ENCODE measurements at places on chromosomes 16 and 17.

DNA sequence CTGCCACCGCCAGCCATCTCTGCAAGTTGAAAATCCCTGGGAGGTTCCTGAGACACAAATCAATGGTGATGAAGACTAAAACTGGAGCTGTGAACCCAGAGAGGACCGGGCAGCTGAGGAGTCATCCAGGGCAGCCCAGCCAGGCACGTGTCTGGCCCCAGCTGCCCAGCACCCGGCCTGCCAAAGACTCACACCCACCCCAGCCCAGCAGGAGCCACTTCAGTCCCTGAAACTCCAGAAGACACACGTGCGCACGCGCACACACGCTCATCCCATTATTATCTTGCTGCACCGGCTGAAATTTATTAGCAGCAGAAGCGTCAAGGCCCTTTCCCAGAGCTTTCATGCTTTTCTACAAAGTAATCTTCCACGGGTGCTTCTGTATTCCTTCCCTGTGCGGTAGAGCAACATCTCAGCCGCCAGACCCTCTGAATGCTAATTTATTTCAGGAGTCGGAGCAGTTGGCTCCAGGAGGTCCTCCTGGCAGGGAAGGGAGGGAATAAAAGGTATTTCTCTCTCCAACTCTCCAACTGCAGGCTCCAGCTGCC lies 59.8 kb upstream of the RBFOX3 start:
- no peak for DNase-seq

DNA sequence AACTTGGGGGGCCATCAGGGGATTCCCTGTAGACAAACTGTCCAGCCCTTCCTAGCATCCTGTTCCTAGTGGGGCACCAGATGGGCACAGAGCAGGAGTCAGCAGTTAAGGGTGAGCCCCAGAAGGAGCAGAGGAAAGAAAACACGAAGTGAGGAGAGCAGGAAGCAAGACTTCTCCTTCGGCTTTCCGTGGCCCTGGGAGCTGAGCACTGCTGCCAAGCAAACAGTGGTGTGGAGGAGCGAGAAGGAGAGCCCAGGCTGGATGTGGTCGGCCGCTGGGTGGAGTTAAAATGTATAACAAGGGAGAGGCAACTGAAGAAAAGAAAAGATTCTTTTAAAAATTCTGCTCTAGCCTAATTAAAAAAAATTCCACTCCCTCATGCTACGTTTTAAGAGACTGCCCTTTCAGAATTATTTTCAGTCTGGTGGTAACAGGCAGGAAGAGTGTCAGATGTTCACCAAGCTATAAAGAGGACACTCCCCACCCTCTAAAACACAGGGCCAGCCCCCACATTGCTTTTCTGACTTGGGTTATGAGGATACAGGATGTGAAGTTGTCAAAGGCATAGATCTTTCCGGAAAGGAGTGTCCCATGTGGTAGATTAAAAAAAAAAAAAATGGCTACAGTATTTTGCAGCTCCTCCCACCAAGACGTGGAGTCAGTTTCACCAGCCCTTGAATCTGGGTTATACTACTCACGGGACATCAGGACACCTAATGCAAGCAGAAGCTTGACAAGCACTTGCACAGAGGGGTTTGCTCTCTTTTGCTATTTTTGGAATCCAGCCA lies 74.9 kb upstream of the ZFHX3 start:
- no peak for DNase-seq

GRCh38 chr17:49201481-49201927 lies 8.9 kb downstream of the GNGT2 start:
- DNase-seq: no peak

DNA sequence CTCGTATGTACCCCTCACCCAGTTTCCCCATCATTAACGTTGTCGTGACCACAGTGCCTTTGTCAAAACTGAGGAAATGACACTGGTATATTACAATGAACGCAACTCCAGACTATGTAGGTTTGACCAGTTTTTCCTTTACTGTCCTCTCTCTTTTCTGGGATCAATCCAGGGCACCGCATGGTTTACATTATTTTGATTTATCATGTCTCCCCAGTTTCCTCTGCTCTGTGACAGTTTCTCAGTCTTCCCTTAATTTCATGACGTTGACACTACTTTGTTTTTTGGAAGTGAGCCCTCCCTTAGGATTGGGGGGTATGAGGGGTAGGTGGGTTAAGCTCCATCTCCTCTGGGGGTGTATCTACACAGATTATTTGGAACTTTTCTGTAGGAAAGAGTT lies 76.1 kb upstream of the LGALS9 start:
- DNase-seq: no peak

GRCh38 chr16:86671486-86672178 lies 93.3 kb downstream of the FOXL1 start:
- DNase-seq: no peak

DNA sequence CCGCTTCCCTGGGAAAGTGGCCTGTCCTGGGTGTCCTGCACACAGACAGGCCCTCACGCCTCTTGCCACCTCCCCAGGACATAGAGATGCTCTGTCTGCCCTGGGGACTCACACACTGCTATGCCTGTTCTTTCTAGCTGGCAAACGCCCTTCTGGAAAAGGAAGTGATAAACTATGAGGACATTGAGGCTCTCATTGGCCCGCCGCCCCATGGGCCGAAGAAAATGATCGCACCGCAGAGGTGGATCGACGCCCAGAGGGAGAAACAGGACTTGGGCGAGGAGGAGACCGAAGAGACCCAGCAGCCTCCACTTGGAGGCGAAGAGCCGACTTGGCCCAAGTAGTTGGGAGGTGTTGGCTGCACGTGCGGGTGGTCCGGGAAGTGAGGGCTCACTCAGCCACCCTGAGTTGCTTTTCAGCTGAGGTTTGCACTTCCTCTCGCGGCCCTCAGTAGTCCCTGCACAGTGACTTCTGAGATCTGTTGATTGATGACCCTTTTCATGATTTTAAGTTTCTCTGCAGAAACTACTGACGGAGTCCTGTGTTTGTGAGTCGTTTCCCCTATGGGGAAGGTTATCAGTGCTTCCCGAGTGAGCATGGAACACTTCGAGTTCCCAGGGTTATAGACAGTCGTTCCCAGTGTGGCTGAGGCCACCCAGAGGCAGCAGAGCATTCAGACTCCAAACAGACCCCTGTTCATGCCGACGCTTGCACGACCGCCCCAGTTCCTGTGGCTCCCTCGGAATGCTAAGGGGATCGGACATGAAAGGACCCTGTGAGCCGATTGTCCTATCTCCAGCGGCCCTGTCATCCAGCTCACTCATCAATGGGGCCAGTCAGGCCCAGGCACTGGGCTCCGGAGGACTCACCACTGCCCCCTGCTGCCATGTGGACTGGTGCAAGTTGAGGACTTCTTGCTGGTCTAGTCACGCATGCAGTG lies 3.5 kb upstream of the RPL13 start:
- peak; percentile 76 for DNase-seq

DNA sequence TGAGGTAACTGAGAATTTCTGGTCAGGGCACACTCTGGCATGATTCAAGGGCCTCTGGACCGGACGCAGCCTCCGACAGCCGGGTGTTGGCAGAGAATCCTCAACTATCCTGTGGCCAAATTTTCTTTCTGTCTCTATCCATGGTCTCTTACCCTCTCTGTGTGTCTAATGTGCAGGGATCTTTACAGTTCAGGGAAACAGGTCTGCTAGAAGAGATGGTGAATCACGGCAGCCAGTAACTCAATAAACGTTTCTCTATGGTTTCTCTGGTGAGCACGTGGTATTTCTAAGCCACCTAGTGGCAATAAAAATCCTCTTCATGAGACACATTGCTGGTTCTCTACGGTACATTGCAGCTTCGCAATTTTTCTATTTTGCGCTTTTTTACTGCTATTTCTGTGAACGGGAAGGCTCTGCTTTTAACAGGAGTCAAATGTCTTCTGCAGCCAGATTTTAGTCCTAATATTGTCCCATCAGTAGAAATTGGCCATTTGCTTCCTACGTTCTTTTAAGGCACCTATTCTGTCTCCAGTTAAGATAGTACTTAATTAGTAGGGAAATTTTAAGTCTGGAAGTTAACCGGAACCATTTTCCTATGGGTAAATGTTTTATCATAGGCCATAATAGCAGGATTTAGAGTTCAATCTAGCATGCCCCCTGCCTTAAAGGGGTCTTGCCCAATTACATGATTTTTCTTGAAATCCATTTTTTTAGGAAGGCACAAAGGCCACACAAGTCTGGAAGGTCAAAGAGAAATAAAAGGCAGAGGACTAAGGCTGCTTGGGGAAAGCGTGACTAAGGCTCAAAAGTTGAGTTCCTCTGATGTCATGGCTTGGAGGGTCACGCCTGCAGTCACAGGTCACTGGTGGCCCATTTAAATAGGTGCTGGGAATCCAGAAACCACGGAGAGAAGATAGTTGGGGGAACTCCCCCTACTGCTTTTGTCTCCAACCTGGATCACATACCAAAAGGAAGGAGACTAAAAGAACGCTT lies 31.5 kb downstream of the QPRT start:
- peak; percentile 45 for DNase-seq

- no peak for DNase-seq
Observed at GRCh38 chr16:67652578-67653127, 7.4 kb downstream of the ACD start.

GRCh38 chr17:6642592-6642991 lies 1.7 kb downstream of the TXNDC17 start:
- DNase-seq: no peak

GRCh38 chr17:76833034-76833644 lies 35.1 kb upstream of the MGAT5B start:
- no peak for DNase-seq

DNA sequence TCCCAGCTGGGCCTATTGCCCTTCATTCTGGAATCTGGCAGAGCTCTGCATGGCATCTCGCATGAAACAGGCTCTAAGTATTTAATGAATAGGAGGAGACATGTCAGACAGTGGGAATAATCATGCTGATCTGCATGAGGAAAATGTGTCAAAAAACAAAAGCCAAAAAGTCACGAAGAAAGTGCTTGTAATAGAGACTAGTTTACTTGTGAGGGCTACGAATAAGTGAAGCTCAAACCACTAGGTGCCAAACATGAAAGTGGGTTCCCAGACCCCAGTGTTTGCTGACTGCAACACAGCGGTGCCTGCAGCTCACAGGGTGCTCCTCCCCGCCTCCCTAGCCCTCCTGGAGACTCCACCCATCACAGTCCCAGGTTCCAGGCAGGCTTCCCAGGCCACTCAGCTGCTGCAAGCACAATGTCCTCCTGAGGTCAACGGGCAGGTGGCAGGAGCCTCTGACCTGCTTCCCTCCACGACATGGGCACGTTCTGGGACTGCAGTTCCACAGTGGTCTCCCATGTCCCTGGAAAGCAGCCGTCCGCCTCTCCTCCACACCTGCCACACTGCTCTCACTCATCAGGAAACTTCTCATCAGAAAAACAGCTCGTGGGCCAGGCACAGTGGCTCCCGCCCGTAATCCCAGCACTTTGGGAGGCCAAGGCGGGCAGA lies 96.5 kb downstream of the ANKRD11 start:
- no peak for DNase-seq

DNA sequence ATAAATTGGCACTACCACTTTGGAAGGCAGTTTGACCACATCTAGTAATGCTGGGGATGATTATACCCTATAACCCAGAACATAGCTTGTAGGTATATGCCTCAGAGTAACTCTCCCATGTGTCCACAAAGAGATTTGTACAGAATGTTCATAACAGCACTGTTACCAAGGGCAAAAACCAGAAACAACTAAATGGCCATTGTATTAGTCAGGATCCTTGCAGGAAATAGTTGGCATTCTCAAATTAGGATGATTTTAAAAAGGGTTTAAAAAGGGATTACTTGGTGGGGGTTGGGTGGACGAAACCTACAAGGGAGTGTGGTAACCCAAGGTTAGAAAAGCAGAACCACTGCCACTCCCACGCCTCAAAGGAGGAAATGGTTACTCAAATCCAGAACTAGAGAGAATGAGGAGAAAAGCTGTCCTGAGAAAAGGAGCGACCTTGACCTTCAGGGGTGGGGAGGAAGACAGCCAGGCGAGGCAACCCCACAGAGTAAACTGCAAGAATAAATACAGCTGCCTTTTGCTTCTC lies 2.1 kb downstream of the CPPED1 start:
- peak; percentile 16 for DNase-seq

DNA sequence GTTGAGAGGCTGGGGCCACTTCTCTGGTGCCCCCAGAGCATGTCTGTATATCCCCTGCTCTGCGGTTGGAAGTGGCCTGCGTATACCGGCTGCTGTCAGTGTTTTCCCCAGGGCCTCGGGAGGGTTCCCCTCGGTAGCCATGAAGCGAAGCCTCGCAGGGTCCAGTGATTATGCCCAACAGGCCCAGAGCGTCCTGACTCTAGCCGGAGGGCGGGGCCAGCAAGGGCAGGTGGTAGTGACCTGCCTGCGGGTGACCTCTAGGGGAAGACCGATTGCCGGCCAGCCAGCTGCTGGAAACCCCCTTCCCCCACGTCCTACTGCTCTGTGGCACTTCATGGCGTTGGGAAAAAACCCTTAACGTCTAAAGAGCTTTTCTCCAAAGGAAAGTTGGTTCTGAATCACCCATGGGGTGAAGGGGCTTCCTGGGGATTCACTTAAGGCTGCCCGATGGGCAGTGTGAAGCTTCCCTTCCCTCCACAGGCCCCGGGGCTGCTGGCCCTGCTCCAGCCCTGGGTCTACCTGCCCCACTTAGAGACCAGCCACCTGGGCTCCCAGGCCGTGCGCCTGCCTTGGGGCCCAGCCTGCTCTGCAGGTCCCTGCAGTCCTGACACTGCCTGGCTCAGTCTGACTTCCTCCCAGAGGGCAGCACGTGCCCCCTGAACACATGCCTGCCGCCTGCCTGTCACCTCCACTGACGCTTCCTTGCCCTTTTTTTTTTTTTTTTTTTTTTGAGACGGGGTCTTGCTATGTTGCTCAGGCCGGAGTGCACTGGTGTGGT lies 72.8 kb downstream of the SOCS1 start:
- DNase-seq: no peak

DNA sequence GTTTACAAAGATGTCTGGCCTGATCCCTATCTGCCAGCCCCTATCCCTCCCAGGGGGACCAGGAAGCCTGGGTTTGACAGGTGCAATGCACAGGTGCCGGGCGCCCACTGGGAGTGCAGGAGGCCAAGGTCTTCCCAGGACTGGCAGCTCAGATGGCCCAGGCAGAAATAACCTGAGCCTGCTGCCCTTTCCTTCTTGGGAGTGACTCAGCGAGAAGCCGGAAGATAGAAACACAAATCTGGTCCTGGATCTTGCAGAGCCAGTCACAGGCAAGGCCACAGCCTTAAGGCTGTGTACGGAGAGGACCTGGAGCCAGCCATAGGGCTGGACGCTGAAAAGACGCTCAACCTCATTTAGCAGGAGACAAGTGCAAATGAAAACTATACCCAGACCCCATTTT lies 27.7 kb downstream of the GPR142 start:
- no peak for DNase-seq

DNA sequence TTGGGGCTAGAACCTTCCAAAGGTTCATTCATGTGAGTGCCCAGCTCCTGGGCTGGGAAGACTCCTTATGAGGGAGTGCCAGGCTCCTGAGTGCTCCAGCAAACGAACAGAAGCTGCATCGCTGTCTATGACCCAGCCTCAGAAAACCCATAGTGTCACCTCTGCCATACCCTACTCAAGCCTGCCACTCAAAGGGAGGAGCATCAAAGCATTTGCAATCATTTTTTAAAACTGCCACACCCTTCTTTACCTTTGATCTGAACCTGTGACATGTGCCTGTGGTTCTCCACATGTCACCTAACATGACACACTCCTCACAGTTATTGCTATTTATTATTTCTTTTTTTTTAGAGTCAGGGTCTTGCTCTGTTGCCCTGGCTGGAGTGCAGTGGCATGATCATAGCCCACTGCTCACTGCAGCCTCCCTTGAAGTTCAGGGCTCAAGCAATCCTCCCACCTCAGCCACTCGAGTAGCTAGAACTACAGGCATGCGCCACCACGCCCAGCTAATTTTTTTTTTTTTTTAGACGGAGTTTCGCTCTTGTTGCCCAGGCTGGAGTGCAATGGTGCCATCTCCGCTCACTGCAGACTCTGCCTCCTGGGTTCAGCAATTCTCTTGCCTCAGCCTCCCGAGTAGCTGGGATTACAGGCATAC lies 7.3 kb upstream of the KDM8 start:
- no peak for DNase-seq
